ENCODE measurements at places on chromosomes 12 and 14.

DNA sequence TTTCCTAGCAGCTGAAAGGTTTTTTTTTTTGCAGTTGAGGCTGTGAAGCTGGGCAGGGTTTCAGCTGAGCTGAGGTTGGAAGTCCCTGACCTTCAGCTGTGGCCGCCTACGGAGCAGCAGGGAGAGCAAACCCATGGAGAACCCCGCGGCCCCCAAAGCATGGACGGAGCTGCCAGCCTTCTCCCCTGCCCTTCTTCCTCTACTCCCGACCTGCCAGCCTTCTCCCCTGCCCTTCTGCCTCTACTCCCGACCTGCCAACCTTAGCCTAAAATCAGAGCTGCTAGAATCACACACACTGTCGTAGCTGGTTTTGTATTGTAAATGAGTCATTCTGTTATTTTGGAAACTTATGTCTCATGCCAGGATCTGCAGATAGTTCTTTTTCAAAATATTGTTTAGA, 74.6 kb downstream of the PPP2R5C start:
- DNase-seq = no peak

DNA sequence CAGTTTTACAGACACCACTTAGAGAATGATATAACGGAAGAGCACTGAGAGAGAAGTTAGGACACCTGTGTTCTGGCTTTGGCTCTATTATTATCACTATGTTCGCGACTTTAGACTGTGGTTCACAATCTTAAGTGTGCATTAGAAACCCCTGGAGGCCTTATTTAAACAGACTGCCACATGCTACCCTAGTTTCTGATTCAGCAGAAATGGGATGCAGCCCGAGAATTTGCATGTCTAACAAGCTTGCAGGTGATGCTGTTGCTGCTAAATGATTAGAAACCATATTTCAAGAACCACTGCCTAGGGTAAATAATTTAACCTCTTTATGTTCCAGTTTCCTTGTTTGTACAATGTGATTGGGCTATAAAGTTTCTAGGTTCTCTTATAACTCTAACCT, 3.6 kb upstream of the RAD51AP1 start:
- no peak for DNase-seq

- DNase-seq = no peak
Measured at GRCh38 chr12:1656902-1657301, 27.9 kb downstream of the WNT5B start.

GRCh38 chr12:63304887-63305316, 153.9 kb upstream of the AVPR1A start:
- DNase-seq = no peak

DNA sequence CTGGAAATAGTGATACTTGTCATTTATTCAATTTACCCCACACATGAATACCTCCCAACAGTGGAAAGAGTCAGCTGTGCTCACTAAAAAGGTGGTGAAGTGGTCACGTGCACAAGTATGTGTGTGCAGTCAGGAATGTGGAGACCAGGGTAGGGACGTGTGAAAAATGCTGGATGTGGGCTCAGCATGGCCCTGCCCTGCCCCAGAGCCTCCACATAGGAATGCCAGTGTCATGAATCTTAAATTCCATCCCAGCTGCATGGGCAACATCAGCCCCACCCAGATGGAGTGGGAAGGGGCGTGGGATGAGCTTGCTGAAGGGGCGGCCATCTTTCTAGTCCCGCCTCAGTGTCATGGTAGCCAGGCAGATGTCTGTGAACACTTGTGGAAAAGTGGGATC, 87.7 kb downstream of the C12orf75 start:
- no peak for DNase-seq

GRCh38 chr14:79511146-79511545, 700.2 kb downstream of the DIO2 start:
- no peak for DNase-seq

GRCh38 chr12:118304093-118304492, 68.6 kb downstream of the TAOK3 start:
- DNase-seq = no peak

DNA sequence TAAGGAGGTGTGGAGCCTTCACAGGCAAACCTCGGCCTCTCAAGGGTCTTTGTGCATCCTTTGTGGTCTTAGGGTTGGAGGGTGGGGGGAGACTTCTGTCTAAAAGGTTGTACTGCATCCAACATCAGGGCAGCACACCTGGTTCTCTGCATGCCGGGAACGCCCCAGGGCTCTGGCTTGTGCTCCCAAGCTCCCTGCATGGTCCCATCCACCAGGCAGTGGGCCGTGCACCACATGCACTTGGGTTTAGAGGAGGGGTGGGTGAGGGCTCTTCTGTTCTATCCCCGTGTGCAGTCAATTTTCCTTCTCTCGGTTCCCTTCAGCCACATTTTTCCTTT, 86.1 kb downstream of the CPSF2 start:
- DNase-seq = no peak

DNA sequence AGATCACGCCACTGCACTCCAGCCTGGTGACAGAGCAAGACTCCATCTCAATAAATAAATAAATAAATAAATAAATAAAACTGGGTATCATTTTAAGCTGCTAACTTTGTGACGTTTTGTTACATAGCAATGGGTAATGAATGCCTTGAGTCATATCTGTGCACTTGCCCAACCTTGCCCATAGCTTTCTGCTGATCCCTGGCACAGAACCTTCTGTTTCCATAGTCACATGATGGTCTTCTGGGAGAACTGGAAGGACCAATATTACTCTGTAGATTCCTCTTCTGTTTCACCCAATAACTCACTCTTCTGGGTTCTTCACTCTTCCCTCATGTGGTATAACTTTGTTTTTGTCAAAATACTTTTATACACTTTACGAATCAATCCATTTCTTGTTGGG, 140.8 kb downstream of the SCARB1 start:
- no peak for DNase-seq

GRCh38 chr12:25557830-25558436, 4.8 kb upstream of the LMNTD1 start:
- DNase-seq = no peak

DNA sequence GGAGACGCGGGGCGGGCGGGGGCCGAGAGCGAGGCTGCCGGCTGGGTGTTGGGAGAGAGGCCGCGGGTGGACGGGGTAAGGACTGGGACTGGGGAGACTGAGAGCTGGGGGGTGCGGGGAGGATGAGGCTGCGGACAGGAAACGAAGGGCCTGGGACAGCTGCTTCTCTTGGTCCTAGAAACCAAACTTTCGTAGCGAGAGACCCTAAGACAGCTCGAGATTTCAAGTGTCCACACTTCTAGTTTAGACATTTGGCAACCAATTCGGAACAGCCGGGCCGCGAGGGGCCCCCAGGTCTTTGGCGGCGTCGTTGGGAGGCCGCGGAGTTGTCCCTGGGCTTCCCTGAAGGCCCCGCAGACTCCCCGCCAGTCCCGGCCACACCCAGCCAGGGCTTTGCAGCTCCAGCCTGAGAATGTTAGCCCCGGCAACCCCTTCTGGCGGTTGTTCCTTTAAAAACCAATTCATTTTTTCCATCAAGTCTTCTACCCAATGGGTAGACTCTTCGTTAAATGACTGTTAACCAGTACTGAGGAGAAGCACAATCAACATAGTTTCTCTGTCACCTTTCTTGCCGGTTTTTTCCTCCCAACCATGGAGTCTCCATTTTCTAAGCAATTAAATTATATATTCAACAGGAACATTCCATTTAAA, 11.5 kb downstream of the NKX2-1 start:
- no peak for DNase-seq

- no peak for DNase-seq
Measured at GRCh38 chr12:48826209-48826855, 8.0 kb downstream of the CACNB3 start.

- no peak for DNase-seq
Measured at GRCh38 chr14:97771340-97772045, 974.3 kb downstream of the VRK1 start.

DNA sequence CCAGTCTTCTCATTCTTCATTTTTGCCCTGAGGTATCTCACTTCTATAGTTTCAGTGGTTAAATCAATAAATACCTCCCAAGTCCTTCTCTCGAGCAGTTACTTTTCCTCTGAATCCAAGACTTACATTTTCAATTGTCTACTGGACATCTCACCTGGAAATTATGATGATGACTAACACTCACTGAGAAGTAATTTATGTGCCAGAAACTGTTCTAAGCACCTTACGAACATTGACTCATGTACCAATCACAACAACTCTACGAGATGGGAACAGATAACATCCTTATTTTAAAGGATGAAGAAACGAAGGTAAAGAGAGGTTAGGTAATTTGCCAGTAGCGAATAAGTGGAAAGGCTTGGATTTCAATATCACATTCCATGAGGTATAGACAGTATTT, 94.1 kb downstream of the EML5 start:
- no peak for DNase-seq

DNA sequence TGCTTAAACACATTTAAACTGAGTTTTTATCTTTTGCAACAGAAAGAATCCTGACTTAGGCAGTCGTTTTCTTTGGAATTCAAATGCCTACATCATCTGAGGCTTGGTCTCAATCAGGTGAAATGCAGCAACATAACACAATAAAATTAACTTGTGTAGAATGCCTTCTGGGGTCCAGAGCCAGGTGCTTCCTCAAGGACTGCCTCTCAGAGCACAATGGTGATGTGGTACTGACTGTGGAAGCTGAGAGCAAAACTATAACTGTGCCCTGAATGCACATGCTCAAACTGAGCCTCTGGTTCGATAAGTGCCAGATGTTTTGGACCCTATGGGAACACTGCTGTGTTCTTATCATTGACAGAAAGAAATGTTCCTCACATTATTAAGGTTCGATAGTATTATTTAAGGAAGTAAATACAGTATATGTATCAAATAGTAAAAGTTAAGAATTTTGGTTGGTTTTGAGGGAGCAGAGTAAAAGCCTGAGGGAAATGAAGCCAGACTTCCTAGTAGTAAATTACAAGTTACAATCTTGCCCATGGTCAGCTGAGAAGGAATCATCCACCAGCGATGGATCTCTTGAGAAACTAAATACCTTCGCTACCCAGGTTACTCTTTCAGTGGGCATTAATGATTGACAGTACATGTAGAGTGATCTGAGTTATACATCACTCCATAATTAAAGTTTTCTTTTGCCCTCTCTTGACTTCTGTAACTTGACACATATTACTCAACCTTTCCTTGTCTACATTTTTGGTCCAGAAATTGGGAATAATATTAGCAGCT, 122.9 kb upstream of the ATP2B1 start:
- DNase-seq = no peak

GRCh38 chr12:38788106-38788505, 117.3 kb downstream of the CPNE8 start:
- DNase-seq = no peak

DNA sequence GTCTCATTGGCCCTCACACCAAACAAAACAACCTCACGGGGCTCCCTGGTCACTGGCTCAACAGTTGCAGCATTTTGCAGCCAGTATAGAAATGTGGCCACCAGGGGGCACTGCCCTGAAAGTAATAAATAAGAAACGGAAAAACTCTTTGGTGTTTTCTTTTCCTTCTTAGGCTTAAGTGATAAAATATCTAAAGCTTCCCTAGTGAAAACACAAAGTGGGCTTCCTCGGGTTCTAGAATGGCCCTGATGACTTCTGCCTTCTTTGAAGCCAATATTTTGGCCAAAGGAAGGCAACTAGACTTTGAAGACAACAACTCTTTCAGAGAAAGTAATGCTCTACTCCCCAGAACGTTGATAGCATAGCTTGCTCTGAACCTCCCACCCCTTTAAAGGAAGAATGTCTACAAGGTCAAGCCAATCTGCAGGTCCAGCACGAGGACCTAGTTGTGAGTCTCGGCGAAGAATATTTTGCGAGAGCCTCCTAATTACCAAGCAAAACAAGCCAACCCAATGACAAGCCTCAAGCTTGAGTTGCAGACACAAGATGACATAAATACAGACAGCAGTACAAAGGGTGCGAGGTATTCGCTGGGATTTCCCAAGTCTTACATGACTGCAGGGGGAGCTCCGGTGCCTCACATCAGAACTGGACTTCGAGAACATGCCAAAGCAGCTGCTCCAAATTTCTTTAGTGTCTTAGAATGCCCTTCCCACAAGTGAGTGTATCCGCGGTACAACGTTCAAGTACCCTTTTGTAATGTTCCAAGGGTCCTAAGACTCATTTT, 2.6 kb downstream of the ITPK1 start:
- peak; percentile 91 for DNase-seq

DNA sequence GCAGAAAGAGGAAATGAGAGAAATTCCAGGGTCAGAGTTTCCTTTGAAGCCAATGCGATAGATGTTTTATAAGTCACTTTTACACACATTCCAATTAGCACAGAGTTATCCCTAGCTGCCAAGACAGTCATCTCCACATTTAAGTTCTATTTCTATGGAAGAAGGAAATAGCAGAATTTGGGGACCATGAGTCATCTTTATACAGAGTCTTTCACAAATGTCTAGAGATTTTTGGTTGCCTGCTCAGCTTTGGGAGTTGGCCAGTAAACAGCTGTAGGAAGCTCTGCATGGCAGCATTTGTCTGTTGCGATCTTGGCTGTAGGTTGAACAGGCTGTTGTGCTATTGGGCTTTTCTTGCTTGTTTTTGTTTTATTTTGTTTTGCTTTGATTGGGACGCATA, 884.3 kb downstream of the GALC start:
- no peak for DNase-seq

DNA sequence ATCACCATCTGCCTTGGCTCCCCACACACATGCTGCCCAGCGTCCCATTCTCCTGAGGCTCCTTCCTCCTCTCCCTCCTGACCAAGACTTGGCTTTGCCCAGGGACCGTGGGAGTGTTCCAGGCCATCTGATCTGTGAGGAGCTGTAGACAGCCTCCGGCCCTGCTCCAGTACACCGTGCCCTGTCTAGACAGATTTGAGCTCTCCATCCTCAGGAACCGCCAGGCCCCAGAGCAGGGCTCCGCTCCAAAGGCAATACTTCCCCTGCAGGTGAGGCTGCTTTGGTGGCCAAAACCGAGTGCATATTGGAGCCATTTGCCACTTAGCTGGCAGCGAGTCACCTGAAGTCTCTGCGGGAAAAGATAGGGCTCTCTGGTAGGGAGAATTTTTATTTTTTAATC, 147.4 kb downstream of the ANO2 start:
- DNase-seq = no peak

GRCh38 chr14:31297701-31298344, 90.2 kb upstream of the HECTD1 start:
- no peak for DNase-seq

GRCh38 chr12:42593874-42594273, 4.3 kb upstream of the PRICKLE1 start:
- DNase-seq = no peak

- peak; percentile 94 for DNase-seq
Measured at GRCh38 chr14:74619672-74620131, 7.7 kb upstream of the LTBP2 start.

GRCh38 chr12:132827763-132828703, 636 bp downstream of the GOLGA3 start:
- DNase-seq = no peak
